ENCODE measurements at places on chromosomes 6 and 20. TPM values are rescaled to one million over a fixed set of nuclear protein-coding genes. Genes with fewer than 3 reads are reported as not detected.

SOBP gene
- polyA plus RNA-seq, result 13.9 TPM

B3GAT2 gene
- 1.6 TPM for polyA plus RNA-seq

ZNF292 gene
- 3.6 TPM for polyA plus RNA-seq

CTAGE9 gene
- polyA plus RNA-seq, result 6.6 TPM

GRIK2 gene
- polyA plus RNA-seq, result 1.1 TPM

TRIM10 gene
- polyA plus RNA-seq, result 0.17 TPM

NHSL1 gene
- polyA plus RNA-seq, result 2.7 TPM

DAAM2 gene
- 37.4 TPM for polyA plus RNA-seq

SLC2A10 gene
- 4.8 TPM for polyA plus RNA-seq

RNF217 gene
- polyA plus RNA-seq, result 25.1 TPM

FOXC1 gene
- polyA plus RNA-seq, result 4.7 TPM

ARMH2 gene
- 31.7 TPM for polyA plus RNA-seq

BAG2 gene
- polyA plus RNA-seq, result 12.6 TPM

DNAH8 gene
- 19.0 TPM for polyA plus RNA-seq

SCAF8 gene
- polyA plus RNA-seq, result 44.7 TPM

DNPH1 gene
- 19.3 TPM for polyA plus RNA-seq

PCK1 gene
- polyA plus RNA-seq, result 0.88 TPM

SNAP25 gene
- 8.0 TPM for polyA plus RNA-seq

PRSS16 gene
- polyA plus RNA-seq, result 4.5 TPM

PHACTR1 gene
- polyA plus RNA-seq, result 5.1 TPM

BPIFB2 gene
- 1.6 TPM for polyA plus RNA-seq

HLA-DPB1 gene
- polyA plus RNA-seq, result 183 TPM

Data from testis (tissue), 5 donors.